ENCODE measurements at places on chromosomes 5 and 9. TPM values are rescaled to one million over a fixed set of nuclear protein-coding genes. Genes with fewer than 3 reads are reported as not detected.
A peak's percentile ranks its signal among the peaks of the same experiment; 100 is the strongest.

- peaks cover 8% of the 10 kb centered on the region for H3K4me1 ChIP-seq
- H3K27me3 ChIP-seq: peaks cover 6% of the 10 kb centered on the region
- H3K36me3 ChIP-seq: no peaks in the 10 kb centered on the region
- no peak for DNase-seq
- H3K4me3 ChIP-seq: no peak overlapping the region
Measured at GRCh38 chr9:133788819-133789717, 50.9 kb upstream of the SARDH start.

DNA sequence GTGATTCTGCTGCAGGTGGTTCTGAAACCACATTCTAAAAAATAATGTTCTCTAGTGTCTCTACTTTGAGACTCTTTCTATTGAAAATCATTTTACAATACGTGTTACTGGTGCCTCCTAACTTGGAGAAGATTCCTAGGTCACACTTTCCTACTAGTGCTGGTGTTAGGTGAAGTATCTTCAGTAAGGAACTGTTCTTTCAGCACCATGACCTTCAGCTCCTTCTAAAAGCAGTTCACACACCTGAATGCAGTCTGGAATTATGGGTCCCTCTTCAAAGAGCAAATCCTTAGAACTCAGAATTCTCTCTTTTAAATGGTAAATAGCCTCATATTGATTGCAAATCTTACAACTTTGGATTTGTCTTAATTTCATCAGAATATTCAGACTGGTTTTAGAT, 10.6 kb upstream of the DPYSL3 start:
- no peaks in the 10 kb centered on the region for H3K36me3 ChIP-seq
- H3K4me1 ChIP-seq: no peaks in the 10 kb centered on the region
- no peak for DNase-seq

- peaks cover 23% of the 10 kb centered on the region for H3K27me3 ChIP-seq
- H3K4me3 ChIP-seq: no peak overlapping the region
- H3K36me3 ChIP-seq: no peaks in the 10 kb centered on the region
- no peaks in the 10 kb centered on the region for H3K4me1 ChIP-seq
- no peak for DNase-seq
- no peak overlapping the region for H3K27ac ChIP-seq
Measured at GRCh38 chr9:101467690-101468089, 32.1 kb upstream of the ALDOB start.

GRCh38 chr9:131773911-131774379, 34.1 kb upstream of the RAPGEF1 start:
- no peaks in the 10 kb centered on the region for H3K36me3 ChIP-seq
- H3K4me3 ChIP-seq: no peak overlapping the region
- no peak for DNase-seq
- H3K27me3 ChIP-seq: peaks cover 19% of the 10 kb centered on the region
- no peak overlapping the region for H3K27ac ChIP-seq
- H3K4me1 ChIP-seq: no peaks in the 10 kb centered on the region

Gene CERCAM
- total RNA-seq: 7.4 TPM

Gene PLCXD3
- total RNA-seq: not detected

Gene SNCAIP
- total RNA-seq: not detected

DNA sequence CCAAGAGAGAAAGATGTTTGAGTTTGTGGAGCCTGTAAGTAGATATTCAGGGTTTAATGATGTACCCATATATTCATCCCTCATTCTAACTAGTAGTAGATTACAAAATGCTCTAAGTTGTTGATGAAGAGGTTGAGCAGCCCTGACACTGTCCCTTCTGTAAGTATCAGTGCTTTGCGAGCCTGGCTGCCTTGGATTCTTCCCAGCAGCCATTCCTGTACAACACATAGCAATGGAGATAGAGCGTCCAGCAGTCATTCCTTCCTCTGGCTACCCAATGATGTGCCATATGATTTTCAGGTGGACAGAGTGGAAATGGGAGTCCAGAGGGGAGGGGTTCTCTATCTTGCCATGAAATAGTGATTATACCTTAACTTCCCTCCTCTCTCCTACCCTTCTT, 124.1 kb downstream of the ARHGAP26 start:
- no peak overlapping the region for H3K4me3 ChIP-seq
- no peaks in the 10 kb centered on the region for H3K27me3 ChIP-seq
- no peak for DNase-seq
- H3K36me3 ChIP-seq: peaks cover 21% of the 10 kb centered on the region
- H3K4me1 ChIP-seq: peaks cover 32% of the 10 kb centered on the region

- H3K4me3 ChIP-seq: no peak overlapping the region
- H3K4me1 ChIP-seq: peaks cover 5% of the 10 kb centered on the region
- no peaks in the 10 kb centered on the region for H3K27me3 ChIP-seq
Measured at GRCh38 chr5:143509758-143510221, 106.3 kb upstream of the NR3C1 start.

DNA sequence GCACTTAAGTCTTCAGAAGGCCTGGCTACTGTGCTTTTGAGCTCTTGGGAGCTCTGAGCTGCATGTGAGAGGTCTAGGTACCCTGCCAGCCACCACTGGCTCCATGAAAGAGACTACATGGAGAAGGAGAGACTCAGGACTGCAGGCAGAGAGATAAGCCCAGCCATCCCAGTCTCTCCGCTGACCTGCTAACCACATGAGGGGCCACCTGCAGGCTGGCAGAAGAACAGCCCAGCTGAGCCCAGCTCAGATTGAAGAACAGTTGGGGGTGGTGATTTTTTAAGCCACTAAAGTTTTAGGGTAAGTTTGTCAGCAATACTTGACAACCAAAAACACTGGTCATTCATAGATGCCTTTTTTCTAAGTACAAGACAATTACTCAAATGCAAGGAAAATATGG, 205.0 kb upstream of the PRDM9 start:
- H3K27ac ChIP-seq: no peak overlapping the region
- no peak overlapping the region for H3K4me3 ChIP-seq
- H3K27me3 ChIP-seq: no peaks in the 10 kb centered on the region
- peaks cover 16% of the 10 kb centered on the region for H3K36me3 ChIP-seq
- no peaks in the 10 kb centered on the region for H3K4me1 ChIP-seq

DNA sequence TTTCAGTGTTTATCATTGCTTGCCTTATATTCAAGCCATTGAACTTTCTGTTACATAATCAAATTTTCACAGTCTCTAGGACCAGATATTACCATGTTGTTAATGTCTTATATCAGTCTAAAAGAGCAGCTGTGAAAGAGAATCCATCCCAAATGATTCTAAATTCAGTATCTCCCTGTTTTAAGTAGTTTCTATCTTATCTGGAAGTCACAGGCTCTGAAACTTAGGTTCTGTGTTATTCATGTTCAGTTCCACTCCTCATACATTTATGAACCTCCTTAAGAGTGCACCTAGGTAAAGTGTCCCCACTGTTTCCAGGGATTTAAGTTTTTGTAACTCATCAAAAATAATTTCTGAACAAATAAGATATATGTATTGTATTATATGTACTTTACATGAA, 9.7 kb downstream of the LYRM7 start:
- no peak overlapping the region for H3K27ac ChIP-seq
- peaks cover 8% of the 10 kb centered on the region for H3K36me3 ChIP-seq
- DNase-seq: no peak
- no peaks in the 10 kb centered on the region for H3K27me3 ChIP-seq
- H3K4me3 ChIP-seq: no peak overlapping the region
- peaks cover 2% of the 10 kb centered on the region for H3K4me1 ChIP-seq

Gene RNF14
- 43.5 TPM for total RNA-seq

Gene STPG3
- total RNA-seq: not detected

Gene SPATA6L
- total RNA-seq: 0.78 TPM

Gene MYMK
- total RNA-seq: not detected

Gene CER1
- not detected for total RNA-seq

DNA sequence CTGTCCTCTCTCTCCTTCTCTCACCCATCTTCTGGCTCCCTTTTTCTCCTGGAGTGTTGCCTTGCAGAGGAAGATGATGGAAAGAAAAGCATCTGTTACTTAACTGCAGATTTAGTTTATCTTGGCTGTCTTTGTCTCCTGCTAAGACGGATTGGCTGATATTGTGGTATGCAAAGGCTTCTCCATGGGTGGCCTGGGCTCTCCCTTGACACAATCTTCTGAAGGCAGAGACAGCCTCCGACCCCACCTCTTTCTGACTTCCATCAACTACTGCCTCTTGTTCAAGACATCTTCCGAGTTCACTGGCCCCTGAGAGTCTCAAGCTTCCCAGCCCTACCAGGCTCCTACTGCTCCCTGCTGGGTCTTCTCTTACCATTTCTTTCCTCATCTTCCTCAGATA, 403.7 kb downstream of the LRRC70 start:
- H3K36me3 ChIP-seq: no peaks in the 10 kb centered on the region
- DNase-seq: no peak
- no peaks in the 10 kb centered on the region for H3K27me3 ChIP-seq

- no peak overlapping the region for H3K4me3 ChIP-seq
- no peak for DNase-seq
- no peak overlapping the region for H3K27ac ChIP-seq
Measured at GRCh38 chr5:135993335-135993879, 35.4 kb upstream of the TGFBI start.

DNA sequence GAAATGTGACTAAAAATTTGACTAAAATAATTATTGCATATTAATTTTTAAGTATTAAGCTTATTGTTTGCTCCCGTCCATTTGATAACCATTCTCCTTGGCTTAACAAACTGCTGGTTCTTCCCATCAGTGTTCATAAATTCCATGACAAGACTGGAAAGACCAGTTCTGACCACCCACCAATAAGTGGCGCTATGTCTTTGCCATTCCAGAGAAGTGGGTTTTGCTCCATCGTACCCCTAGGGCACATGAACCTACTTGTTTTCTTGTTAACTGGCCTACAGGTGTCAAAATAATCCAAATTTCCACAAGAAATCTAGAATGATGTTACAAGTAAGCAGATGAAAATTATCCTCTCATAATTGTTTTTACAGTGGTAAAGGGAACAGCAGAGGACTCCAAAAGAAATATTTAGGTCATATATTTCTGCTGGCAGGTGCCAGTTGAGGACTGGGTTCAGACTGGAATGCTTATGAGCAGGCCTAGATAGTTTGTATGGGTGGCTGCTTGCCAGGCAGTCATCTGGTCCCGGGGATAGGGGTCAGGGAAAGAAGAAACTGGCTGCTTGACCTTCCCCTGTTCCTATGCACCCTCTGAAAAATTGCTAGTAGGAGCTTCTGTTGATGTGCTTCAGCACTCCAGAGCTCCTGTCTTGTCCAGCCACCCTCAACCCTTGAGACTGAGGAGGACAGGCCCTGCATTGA, 283.1 kb upstream of the ADAMTSL1 start:
- H3K4me1 ChIP-seq: no peaks in the 10 kb centered on the region
- DNase-seq: no peak
- H3K36me3 ChIP-seq: no peaks in the 10 kb centered on the region
- no peak overlapping the region for H3K27ac ChIP-seq

DNA sequence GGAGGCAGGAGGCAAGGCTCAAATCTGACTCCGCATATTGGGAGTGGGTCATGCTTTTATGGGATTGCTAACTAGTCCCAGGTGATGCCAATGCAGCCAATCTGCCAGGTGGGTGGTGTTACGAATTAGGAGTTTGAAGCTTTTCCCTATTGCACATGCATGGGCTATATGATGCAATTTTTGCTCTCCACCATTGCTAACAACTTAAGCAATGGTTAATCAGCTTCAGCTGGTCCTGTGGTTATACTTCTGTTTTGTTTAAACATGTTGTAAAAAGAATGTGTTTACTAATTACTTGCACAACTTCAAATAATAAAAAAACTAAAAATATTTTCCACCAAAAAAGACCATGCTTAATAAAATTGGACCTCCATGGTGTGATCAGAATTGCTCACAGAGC, 55.7 kb downstream of the SHC3 start:
- H3K36me3 ChIP-seq: peaks cover 6% of the 10 kb centered on the region
- H3K27ac ChIP-seq: no peak overlapping the region
- H3K4me1 ChIP-seq: no peaks in the 10 kb centered on the region
- H3K27me3 ChIP-seq: peaks cover 32% of the 10 kb centered on the region

- H3K4me1 ChIP-seq: peaks cover 34% of the 10 kb centered on the region
- peaks cover 42% of the 10 kb centered on the region for H3K27me3 ChIP-seq
- H3K4me3 ChIP-seq: peak overlapping the region; percentile 88
- no peaks in the 10 kb centered on the region for H3K36me3 ChIP-seq
- DNase-seq: peak; percentile 61
- H3K27ac ChIP-seq: no peak overlapping the region
Measured at GRCh38 chr5:75053304-75054133, 1.2 kb upstream of the GCNT4 start.

DNA sequence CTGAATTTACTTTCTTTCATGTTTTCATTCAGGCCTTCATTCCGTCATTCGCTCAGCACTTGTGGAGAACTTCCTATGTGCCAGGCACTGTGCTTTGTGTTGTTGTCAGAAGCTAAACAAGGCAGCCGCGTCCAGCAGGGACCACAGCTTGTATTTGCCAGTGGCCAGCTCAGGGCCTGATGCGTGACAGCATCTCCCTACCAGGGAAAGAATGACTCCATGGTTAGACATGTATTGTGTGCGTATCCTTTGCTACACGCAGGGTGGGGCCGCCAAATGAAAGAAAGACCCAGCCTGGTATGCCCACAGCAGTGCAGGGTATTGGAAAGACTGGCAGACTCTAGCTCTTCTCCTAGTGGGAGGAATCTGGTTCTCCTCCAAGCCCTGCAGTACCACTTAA, 4.7 kb upstream of the COL27A1 start:
- no peak for DNase-seq
- H3K4me1 ChIP-seq: peaks cover 7% of the 10 kb centered on the region
- no peak overlapping the region for H3K4me3 ChIP-seq
- H3K36me3 ChIP-seq: no peaks in the 10 kb centered on the region

DNA sequence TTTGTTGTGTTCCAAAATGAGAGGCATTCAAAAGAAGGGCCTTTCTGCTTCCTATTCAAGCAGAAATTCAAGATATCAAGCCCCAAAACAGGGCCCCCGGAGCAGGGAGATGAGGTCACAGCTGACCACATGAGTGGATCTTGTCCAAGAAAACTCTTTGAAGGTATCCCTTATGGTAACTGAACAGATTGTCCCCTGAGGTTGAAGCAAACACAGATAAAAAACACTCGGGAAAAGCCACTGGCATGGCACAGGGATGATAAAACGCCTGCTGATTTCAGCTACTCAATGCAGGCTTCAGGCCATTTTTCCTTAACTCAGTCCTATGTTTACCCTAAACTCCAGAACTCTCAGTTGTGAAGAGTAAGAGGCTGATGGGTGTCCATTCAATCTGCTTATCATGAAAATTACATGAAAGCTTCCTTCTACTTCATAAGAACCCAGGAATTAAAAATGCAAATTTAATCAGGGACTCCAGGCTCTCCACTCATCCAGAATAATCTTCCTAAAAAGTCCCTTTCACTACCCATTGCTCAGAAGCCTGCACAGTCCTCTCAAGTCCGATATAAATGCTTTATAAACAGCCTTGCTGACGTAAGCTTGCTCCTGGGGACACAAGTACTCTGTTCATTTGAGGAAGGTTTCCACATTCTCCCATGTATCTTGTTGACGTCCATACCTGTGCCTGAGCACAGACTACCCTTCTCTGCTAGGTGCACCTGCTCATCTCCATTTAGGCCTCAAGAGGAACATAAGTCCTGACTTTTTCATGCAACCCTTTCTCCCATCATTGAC, 35.9 kb upstream of the SLC1A3 start:
- H3K4me1 ChIP-seq: no peaks in the 10 kb centered on the region
- no peak overlapping the region for H3K27ac ChIP-seq
- no peak overlapping the region for H3K4me3 ChIP-seq
- no peak for DNase-seq
- H3K36me3 ChIP-seq: no peaks in the 10 kb centered on the region

Gene MORN5
- total RNA-seq: not detected
